Lower lobe of right lung (tissue), 2 donors: ENCODE measurements at places on chromosomes 16 and 17. TPM values are rescaled to one million over a fixed set of nuclear protein-coding genes. Genes with fewer than 3 reads are reported as not detected.

GRCh38 chr16:17435318-17435717 lies 35.4 kb downstream of the XYLT1 start:
- no peak for DNase-seq
- H3K36me3 ChIP-seq: no peaks in the 10 kb centered on the region
- H3K4me1 ChIP-seq: peaks cover 23% of the 10 kb centered on the region
- H3K4me3 ChIP-seq: no peak overlapping the region

DNA sequence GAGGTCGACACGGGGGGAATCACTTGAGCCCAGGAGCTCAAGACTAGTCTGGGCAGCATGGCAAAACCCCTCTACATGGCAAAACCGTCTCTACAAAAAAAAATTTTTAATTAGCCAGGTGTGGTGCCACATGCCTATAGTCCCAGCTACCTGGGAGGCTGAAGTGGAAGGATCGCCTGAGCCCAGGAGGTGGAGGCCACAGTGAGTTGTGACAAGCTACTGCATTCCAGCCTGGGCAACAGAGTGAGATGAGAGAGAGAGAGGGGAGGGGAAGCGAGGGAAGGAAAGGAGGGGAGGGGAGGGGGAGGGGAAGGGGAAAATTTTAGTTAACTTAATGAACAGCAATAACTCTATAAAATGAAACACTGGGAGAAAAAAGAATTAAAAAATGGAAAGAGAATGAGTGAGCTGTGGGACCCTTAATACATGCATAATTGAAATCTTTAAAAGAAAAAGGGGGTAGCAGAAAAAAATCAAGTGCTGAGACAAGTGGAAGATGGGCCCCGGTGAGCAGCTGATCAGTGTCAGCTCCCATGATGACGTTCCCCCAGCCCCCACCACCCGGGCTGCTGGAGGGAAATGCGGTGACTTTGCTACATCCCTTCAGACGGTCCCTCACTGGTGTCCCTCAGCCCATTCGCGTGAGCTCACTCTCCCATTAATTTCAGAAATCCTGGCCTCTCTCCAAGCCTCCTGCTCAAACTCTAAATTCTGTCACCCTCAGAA lies 2.7 kb downstream of the ASGR2 start:
- H3K4me3 ChIP-seq: no peak overlapping the region
- peaks cover 4% of the 10 kb centered on the region for H3K27me3 ChIP-seq

- peaks cover 3% of the 10 kb centered on the region for H3K36me3 ChIP-seq
- peak overlapping the region; percentile 96 for H3K27ac ChIP-seq
- peak overlapping the region; percentile 96 for H3K4me3 ChIP-seq
- peaks cover 61% of the 10 kb centered on the region for H3K4me1 ChIP-seq
- H3K27me3 ChIP-seq: no peaks in the 10 kb centered on the region
Observed at GRCh38 chr17:81295676-81296381, 722 bp upstream of the SLC38A10 start.

DNA sequence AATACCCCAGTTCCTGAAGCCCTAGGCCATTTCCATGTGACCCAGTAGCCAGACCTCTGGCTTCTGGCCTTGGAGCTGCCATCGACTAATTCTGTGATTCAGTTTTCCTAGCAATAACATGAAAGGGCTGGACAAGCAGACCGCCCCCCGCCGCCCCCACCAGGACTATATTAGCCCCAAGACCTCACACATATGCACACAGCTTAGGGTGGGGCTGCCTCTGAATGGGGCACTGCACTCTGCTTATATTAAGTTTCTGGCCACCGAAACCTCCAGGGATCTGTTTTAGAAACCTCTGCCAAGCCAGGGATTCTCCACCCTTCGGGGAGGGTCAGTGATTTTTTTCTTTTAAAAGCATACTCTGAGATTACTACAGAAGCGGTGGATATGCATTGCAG lies 2.3 kb downstream of the RAB11FIP4 start:
- DNase-seq: no peak
- H3K4me3 ChIP-seq: no peak overlapping the region
- no peak overlapping the region for H3K27ac ChIP-seq
- H3K36me3 ChIP-seq: no peaks in the 10 kb centered on the region
- peaks cover 13% of the 10 kb centered on the region for H3K4me1 ChIP-seq

The SLFN14 gene
- total RNA-seq: 0.59 TPM

The KRT31 gene
- not detected for total RNA-seq

The PMFBP1 gene
- 0.62 TPM for total RNA-seq

GRCh38 chr16:48535369-48535787 lies 74.6 kb downstream of the N4BP1 start:
- peaks cover 16% of the 10 kb centered on the region for H3K36me3 ChIP-seq
- DNase-seq: no peak
- H3K27me3 ChIP-seq: no peaks in the 10 kb centered on the region
- peak overlapping the region; percentile 75 for H3K27ac ChIP-seq
- peaks cover 37% of the 10 kb centered on the region for H3K4me1 ChIP-seq

GRCh38 chr16:29745121-29745852 lies 503 bp downstream of the C16orf54 start:
- H3K36me3 ChIP-seq: no peaks in the 10 kb centered on the region
- H3K4me3 ChIP-seq: peak overlapping the region; percentile 62

DNA sequence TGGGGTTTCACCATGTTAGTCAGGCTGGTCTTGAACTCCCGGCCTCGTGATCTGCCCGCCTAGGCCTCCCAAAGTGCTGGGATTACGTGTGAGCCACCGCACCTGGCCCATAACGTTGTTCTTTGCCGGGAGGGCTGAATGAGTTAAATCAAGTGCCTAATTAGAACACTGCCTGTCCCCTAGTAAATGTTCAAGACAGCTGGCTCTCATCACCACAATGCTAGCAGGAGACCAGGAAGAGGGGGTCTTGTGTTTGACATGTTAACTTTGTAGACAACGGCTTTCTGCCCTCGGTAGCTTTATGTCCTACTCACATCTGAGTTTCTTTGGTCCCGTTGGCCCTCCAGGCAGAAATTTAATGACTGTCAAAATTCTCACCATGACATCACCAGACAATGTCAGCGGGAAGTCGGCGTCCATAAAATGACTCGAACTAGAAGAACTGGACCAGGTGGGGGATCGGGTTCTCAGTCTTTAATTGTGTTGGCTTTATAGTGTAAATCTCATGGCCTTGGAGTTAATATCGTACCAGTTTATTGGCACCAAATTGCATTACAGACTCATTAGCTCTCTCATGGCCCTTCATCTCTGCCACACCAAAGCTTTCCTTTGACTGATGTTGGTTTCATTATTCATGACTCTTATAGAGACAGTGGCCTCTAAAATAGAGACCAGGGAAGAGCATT lies 11.4 kb upstream of the ITPRIPL2 start:
- no peak overlapping the region for H3K27ac ChIP-seq
- H3K4me3 ChIP-seq: no peak overlapping the region

- H3K27me3 ChIP-seq: no peaks in the 10 kb centered on the region
- no peak overlapping the region for H3K27ac ChIP-seq
- DNase-seq: no peak
- peaks cover 21% of the 10 kb centered on the region for H3K4me1 ChIP-seq
Observed at GRCh38 chr17:56918916-56919315, 5.1 kb upstream of the TRIM25 start.

GRCh38 chr17:62827746-62828485 lies 19.8 kb upstream of the MARCHF10 start:
- DNase-seq: no peak
- H3K27ac ChIP-seq: no peak overlapping the region
- no peaks in the 10 kb centered on the region for H3K27me3 ChIP-seq
- H3K36me3 ChIP-seq: no peaks in the 10 kb centered on the region
- no peak overlapping the region for H3K4me3 ChIP-seq

GRCh38 chr17:39094607-39095308 lies 56.7 kb downstream of the PLXDC1 start:
- H3K4me1 ChIP-seq: peaks cover 44% of the 10 kb centered on the region
- no peaks in the 10 kb centered on the region for H3K36me3 ChIP-seq
- DNase-seq: no peak
- H3K27ac ChIP-seq: no peak overlapping the region
- no peaks in the 10 kb centered on the region for H3K27me3 ChIP-seq
